ENCODE measurements at places on chromosomes 2 and 18.

GRCh38 chr2:196962325-196962724 is 35.8 kb upstream of the PGAP1 start:
- no peak for DNase-seq

DNA sequence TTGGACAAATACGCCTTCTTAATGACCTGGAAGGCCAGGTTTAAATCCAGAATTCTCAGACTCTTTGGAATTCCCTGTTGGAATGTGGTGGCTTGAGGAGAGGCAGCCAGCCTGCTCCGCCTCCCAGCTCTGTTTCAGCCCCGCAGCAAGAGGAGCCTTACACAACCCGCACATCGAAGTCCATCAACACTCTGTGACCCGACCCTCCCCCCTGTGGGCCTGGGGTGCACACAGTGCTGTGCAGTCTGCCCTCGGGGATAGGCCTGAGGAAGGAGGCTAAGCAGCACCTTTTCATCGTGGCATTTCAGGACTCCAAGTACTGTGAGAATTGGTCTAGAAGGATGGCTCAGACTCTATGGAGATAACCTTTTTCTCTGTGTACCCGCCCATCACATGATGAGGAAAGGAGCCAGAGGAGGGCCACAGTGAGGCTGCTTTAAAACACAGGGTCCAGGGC is 73.7 kb downstream of the GREB1L start:
- no peak for DNase-seq

DNA sequence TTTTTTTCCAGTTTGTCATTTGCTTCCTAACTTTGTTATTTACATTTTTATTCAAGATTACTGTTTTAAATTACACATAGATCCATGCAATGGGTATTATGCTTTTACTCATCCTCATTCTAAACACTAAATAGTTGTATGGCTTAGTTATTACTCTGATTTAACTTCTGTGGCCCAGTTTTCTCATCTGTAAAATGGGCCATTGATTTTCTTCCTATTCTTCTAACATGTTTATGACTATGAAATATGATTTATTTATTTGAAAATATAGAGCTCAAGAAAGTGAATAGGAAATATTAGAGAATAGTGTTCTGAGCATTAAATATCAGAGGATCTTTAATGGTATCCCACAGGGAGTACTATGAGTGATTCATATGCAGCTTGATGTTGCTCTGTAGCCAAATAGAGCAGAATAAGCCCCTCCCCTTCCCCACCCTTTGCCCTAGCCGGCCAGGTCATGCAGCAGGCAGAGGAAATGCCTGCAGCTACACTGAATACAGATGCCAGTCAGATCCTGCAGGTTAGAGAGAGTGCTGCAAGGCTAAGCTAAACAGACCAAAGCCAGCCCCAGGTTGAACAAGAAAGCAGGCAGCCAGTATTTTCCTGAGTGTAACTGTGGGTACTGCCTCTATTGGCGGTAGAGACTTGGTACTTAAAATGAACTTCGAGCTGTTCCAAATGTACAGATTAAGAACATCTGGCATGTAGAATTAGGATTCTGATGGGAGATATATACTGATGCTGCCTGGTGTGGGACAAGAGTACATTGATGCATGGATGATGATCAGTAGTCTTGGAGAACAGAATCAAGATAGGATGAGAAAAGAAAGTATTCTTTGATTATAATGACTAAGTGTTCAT is 11.7 kb upstream of the ACYP2 start:
- no peak for DNase-seq

GRCh38 chr2:111676291-111676822 is 207.6 kb downstream of the ANAPC1 start:
- no peak for DNase-seq

DNA sequence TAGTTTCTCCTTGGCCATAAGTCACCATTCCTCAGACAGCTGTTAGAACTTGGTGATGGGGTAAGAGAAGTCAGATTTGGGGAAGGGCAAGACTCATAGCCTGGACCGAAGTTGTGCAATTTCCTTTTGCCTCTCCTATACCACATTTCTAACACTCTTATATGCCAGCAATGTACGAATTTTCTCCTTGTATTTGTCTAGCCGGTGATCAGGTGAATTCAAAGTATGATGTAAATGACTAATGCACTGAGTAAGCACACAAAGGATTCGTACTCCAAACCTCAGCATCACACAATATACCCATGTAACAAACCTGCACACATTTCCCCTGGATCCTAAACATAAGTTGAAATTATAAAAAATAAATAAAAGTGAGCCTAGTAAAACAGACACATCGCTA is 1143.5 kb upstream of the CELF4 start:
- DNase-seq, result no peak

DNA sequence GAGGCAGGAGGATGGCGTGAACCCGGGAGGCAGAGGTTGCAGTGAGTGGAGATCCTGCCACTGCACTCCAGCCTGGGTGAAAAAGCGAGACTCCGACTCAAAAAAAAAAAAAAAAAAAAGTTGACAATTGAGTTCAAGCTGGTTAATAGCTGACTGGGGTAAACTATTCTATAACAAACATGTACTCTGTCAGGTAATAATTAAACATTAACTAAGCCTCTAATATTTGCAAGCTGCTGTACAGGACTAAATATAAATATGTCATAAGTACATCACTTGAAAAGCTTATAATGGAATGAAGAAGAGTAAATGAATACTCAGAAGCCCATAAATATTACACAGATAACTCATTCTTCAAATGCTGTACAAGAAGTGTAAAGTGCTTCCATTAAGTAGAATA is 190.4 kb upstream of the CRIM1 start:
- DNase-seq, result no peak
